ENCODE measurements at places on chromosomes 7 and 10. TPM values are rescaled to one million over a fixed set of nuclear protein-coding genes. Genes with fewer than 3 reads are reported as not detected.

Gene PRLHR
- total RNA-seq = not detected

Gene MKX
- 1.1 TPM for total RNA-seq

Gene EGFR
- total RNA-seq = 94.4 TPM

Gene PLEKHS1
- total RNA-seq = not detected

Gene SFRP5
- not detected for total RNA-seq

Gene IL15RA
- total RNA-seq = 10.6 TPM

Gene SPDYE11
- total RNA-seq = not detected

Gene TMEM176B
- total RNA-seq = 14.5 TPM

Gene RPS24
- 2,200 TPM for total RNA-seq

DNA sequence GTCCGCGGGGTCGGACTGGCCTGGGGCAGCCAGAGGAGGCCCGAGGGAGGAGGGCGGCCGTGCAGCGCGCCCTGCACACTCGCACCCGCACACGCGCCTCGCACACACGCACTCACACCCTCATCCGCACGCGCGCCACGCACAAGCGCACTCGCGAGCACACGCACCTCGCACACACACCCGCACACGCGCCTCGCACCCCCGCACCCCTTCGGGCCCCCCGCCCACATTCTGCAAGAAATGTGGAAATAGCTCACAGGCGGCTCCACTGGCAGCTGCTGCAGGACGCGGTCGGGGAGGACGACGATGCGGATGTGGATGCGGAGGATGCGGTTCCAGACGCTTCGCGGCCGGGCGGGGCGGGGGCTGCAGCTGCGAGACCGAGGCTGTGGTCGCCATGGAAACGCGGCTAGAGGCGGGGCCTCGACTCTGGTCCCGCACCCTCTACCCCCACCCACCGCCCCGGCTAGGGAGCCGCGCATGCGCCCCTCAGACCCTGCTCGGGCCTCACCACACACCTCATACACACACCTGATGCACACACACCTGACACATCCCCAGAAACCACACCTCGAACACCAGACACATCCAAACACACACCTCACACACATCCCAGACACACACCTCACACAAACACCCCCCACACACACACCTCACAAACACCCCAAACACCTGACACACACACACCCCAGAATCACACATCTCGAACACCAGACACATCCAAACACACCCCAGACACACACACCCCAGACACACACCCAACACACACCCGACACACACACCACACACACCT is at the start of gene CALY:
TSS of gene CALY (minus strand) at position 320 of the 793 bp plus-strand sequence. CDS start 7,907 bp downstream, outside the sequence.
- DNase-seq = peak; percentile 20

- DNase-seq = peak; percentile 6
Observed at GRCh38 chr10:132232023-132232951, 45.5 kb downstream of the DPYSL4 start.

DNA sequence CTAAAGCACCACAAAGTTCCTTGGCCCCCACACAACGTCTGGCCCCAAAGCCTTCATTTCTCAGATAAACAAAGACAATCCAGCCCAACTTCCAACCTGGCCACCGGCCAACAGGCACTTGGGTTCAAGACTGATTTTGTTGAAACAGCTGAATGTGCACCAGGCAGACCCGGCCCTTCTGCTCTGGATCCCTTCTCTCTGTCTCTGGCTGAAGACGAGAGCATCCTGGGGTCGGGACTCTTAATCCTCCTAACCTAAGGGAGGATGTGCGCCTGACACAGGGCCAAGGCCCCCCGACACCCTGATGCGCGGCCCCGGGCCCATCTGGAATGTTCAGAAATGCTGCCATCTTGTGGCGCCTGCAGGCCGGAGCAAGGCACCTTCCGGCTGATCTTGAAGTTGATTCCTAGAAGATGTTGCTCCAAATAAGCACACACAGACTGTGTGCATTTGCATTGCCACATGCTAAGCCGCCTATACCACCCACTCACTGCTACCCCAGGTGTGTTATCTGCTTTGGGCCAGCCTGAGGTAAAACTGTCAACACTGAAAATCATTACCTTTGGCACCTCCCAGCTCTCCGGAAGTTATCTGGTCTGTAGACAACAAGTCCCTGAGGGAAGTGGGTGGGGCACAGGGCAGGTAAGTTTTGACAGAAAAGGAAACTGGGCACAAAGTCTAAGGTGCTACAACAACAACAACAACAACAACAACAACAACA is 98.4 kb upstream of the HABP2 start:
- peak; percentile 51 for DNase-seq

GRCh38 chr7:134502463-134503371 is 24.6 kb upstream of the AKR1B10 start:
- peak; percentile 7 for DNase-seq

DNA sequence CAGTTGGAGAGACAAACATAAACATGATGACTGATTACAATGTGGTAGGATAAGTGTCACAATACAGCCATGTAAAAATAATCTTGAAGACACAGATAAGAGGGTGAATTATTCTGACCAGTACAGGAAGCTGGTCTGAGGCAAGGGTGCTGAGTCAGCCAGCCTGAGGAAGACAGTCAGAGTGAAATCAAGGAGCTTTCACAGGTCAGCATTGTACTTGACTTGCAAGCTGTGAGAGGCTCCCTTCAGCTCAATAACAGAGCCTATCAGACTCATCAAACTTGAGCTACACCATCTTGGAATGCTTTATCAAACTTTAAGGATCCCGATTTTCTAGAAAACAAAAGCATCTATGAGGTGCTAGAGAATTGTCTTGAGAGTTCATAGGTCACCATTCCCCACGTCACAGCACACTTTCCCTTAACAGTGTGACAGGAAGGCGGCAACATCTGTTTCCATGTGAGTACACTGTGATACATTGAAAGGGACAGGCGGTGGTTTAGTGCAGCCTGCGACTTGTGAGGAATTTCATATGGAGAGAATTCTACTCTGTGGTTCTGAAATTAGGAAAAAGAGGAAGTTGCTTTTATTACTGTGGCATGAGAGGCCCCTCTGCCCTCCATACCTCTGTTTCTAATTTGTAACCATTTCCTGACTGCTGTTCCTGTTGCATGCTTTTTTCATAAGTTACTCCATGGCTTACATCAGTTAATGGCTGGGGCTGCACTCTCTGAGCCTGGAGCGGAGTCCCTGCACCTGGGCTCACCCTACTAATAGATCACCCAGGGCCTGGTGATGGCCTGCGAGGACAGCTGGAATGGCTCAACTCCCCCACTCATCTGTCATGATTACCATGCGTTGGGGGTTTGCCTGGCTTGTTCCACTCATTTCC is 417.1 kb downstream of the SUGCT start:
- DNase-seq = no peak

DNA sequence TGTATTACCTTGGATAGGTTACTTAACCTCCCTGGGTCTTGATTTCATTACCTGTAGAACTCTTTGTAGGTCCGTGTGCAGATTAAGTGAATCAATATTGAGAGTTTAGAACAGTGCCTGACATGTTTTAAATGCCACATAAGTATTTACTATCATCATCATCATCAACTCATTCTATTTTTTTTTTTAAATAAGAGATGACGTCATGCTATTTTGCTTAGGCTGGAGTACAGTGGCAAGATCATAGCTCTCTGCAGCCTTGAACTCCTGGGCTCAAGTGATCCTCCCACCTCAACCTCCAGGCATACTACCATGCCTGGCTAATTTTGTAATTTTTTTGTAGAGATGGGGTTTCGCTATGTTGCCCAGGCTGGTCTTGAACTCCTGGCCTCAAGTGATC is 132.0 kb upstream of the FZD8 start:
- no peak for DNase-seq

DNA sequence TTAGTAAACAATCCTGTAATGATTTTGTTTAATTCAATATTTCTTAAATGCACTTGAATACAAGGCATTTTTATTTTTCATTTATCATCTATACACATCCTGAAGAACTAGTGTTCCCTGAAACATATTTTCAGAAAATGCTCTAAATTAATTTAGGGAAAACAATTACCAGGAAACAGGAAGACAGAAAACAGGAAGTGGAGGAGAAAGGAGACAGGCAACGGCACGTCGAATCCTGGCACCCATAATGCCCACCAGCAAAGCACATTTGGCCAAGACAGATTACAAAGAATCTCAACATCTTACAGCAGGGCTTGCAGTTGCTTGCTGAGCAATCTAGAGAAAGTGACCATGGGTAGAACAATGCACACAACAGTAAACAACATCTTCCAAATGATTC is 571.1 kb downstream of the GRID1 start:
- no peak for DNase-seq
